ENCODE measurements at places on chromosomes 5 and 9. TPM values are rescaled to one million over a fixed set of nuclear protein-coding genes. Genes with fewer than 3 reads are reported as not detected.

TLE1 gene
- total RNA-seq = 17.1 TPM

CDH9 gene
- not detected for total RNA-seq

- DNase-seq = no peak
- H3K27me3 ChIP-seq = no peaks in the 10 kb centered on the region
- H3K27ac ChIP-seq = no peak overlapping the region
- peaks cover 39% of the 10 kb centered on the region for H3K4me1 ChIP-seq
Measured at GRCh38 chr5:170220191-170220590, 12.6 kb upstream of the C5orf58 start.

- no peak overlapping the region for H3K4me3 ChIP-seq
- no peaks in the 10 kb centered on the region for H3K4me1 ChIP-seq
- H3K27me3 ChIP-seq = no peaks in the 10 kb centered on the region
Measured at GRCh38 chr5:156798201-156798600, 51.9 kb upstream of the PPP1R2B start.

DNA sequence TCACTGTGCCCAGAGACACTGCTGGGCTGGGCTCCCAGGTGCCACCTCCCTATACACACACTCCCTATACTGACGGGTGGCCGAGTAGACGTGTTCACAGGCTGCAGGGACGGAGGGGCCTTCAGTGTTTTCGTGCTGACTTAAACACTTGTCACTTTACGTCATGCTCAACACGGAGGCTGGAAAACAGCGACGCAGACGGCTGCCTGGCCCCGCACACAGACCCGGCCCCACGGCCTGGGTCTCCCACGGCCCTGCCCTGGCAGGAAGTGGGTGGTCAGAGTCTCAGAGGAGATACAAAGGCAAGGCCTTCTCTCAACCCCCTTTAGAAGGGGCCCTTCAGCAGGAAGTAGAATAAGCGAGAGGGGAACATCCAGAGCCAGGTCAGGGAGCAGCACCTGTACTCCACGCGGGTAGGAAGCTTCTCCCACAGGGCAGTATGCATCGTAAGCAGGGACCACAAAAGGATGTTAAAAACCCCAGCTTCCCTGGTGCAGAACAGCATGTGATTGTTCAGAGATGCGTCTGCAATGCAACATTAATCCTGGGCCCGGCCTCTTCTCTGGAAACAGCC lies 11.9 kb upstream of the TBC1D9B start:
- no peak for DNase-seq
- H3K4me3 ChIP-seq = no peak overlapping the region
- H3K36me3 ChIP-seq = no peaks in the 10 kb centered on the region
- no peaks in the 10 kb centered on the region for H3K4me1 ChIP-seq
- H3K27ac ChIP-seq = no peak overlapping the region

CD274 gene
- 1.3 TPM for total RNA-seq

DNA sequence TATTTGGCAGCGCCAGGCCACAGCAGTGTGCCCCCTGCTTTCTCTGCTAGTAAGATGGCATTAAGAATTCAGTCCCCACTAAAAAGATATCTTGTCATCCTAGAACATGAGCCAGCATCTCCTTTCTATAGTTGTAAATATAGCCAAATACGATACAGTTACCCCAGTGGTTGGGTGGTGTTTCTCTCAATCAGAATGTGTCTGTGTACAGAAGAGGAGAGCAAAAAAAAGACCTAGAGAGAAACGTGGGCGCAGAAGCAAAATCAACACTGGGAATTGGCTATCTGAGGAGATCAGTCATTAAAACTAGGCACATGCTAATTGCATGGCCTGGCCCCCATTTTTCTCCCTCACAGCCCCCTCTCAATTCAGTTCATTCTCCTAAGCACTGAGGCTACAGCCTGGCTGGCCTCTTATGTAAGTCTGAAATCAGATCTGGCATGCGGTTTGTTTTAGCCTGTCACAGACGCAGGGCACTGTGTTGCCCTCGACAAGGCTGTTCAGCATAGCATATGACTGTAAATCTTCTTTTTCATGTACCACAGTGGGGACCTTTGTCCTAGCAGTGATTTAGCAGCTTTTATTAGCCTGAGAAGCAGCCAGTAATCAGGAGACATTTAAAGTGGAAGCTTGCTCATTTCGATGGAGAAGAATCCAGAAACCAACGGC lies 57.8 kb downstream of the RORB start:
- DNase-seq = no peak
- no peaks in the 10 kb centered on the region for H3K36me3 ChIP-seq
- no peaks in the 10 kb centered on the region for H3K4me1 ChIP-seq
- no peaks in the 10 kb centered on the region for H3K27me3 ChIP-seq
- H3K27ac ChIP-seq = no peak overlapping the region
- H3K4me3 ChIP-seq = no peak overlapping the region

DNA sequence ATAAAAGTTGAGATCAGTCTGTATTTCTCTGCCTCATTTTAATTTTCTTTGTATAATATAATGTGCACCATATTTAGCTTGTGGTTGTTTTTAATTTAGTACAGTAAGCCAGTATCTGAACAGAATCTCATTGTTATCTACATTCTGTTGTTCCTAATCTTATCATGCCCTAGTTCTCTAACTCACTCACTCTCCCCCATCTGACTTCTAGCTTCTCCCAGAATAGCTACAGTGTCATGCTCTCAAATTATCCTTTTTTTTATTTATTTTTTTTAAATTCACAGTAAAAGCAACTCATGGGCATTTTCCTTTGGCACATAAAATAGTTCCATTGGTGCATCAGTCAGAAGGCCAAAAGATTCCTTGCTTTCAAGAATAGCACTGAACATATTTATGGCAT lies 156.6 kb downstream of the TRPM3 start:
- no peaks in the 10 kb centered on the region for H3K36me3 ChIP-seq
- no peak overlapping the region for H3K4me3 ChIP-seq
- no peak for DNase-seq
- H3K27me3 ChIP-seq = no peaks in the 10 kb centered on the region
- H3K27ac ChIP-seq = no peak overlapping the region

GRCh38 chr5:24535646-24536045 lies 109.1 kb downstream of the CDH10 start:
- H3K27me3 ChIP-seq = no peaks in the 10 kb centered on the region
- no peaks in the 10 kb centered on the region for H3K4me1 ChIP-seq
- DNase-seq = no peak
- H3K27ac ChIP-seq = no peak overlapping the region
- H3K36me3 ChIP-seq = no peaks in the 10 kb centered on the region

GRCh38 chr5:159290741-159291140 lies 27.7 kb downstream of the UBLCP1 start:
- no peak overlapping the region for H3K27ac ChIP-seq
- H3K4me3 ChIP-seq = no peak overlapping the region
- H3K36me3 ChIP-seq = no peaks in the 10 kb centered on the region
- no peaks in the 10 kb centered on the region for H3K4me1 ChIP-seq

DNA sequence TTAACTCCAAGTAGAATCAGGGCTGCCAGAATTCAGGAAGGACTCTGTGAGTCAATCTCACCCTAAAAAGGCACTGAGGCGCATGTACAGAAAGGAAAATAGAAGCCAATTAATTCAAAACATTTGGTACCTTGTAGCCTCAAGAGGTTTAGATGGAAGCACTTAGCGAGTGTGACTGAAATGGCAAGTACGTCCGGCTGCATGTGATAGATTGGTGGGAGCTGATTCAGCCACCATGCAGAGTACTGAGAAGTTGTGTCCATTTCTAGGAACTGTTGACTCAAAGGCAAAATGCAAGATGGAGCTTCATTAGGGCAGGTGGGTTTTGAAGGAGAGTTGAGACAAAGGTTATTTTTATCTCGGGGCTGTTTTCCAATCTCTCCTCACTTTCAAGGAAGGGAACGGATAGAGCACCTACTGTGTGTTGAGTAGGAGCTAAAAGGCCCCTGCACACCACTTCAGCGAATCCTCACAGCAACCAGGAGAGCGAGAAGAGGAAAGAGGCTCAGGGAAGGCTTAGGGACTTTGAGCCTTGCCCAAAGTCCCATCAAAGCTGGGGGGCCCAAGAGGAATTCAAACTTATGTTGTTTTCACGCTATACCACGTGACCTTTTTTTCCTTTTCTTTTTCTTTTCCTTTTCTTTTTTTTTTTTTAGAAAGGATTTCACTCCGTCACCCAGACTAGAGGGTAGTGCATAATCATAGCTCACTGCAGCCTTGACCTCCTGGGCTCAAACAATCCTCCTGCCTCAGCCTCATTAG lies 34.6 kb upstream of the CPEB4 start:
- no peak overlapping the region for H3K4me3 ChIP-seq
- no peaks in the 10 kb centered on the region for H3K27me3 ChIP-seq
- H3K36me3 ChIP-seq = no peaks in the 10 kb centered on the region
- DNase-seq = no peak

DNA sequence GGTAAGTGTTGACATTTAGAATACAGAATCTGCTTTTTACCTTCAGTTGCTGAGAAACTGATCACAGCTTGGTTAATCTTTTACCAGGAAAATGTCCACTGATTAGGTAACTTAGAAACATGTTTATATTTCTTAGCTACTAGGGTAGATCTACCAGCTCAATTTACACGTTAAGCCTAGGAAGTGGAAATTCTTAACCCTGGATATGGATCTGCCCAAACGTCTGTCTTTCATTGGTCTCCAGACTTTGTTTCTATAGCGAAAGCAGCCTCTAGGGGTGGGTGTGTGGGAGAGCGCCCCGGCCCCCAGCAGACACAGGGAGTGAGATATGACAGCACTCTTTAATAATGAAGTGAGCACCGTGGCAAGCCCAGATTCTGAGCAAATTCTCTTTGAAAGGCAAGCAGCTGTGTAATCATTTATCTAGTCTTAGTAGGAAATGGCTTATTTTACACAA lies 141.6 kb upstream of the ZNF608 start:
- H3K36me3 ChIP-seq = no peaks in the 10 kb centered on the region
- DNase-seq = no peak
- peaks cover 11% of the 10 kb centered on the region for H3K4me1 ChIP-seq

GRCh38 chr5:92956886-92957285 lies 624.1 kb downstream of the NR2F1-AS1 start:
- DNase-seq = no peak
- H3K27me3 ChIP-seq = no peaks in the 10 kb centered on the region
- no peak overlapping the region for H3K4me3 ChIP-seq
- no peaks in the 10 kb centered on the region for H3K4me1 ChIP-seq
- H3K27ac ChIP-seq = no peak overlapping the region

PCDHB11 gene
- total RNA-seq = 0.49 TPM

GRCh38 chr5:60482301-60482700 lies 217.7 kb downstream of the DEPDC1B start:
- H3K4me1 ChIP-seq = peaks cover 4% of the 10 kb centered on the region
- DNase-seq = no peak
- H3K27me3 ChIP-seq = no peaks in the 10 kb centered on the region
- no peak overlapping the region for H3K4me3 ChIP-seq

DNA sequence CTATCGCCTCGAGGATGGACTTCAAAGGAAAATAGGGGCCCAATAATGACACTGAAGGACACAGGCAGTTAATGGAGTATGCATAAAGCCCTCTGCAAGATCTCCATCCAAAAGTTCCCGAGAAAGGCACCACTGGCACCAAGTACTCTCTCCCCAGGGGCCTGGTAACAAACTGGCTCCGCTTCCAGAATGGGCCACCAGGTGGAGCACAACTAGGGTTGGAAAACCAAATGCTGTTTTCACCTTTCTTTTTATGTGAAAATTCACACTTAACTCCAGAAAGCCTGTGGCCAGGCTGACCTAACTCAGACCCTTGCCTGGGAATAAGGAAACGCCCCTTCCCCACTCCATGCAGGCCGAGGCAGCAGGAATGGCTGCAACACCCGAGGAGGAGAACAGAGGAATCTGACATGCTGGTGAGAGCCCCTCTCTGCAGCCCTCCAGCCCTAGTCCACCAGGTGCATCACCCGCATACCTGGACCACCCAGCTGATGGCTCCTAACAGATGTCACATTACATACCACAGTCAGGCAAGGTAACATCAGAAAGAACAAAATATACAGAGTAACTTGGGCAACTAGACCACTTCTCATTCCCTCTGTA lies 42.8 kb downstream of the CAMSAP1 start:
- no peaks in the 10 kb centered on the region for H3K27me3 ChIP-seq
- H3K4me1 ChIP-seq = no peaks in the 10 kb centered on the region
- H3K27ac ChIP-seq = no peak overlapping the region
- no peak for DNase-seq

- peaks cover 3% of the 10 kb centered on the region for H3K4me1 ChIP-seq
- H3K4me3 ChIP-seq = no peak overlapping the region
- no peak overlapping the region for H3K27ac ChIP-seq
- no peaks in the 10 kb centered on the region for H3K27me3 ChIP-seq
- no peaks in the 10 kb centered on the region for H3K36me3 ChIP-seq
Measured at GRCh38 chr9:134181648-134182034, 17.3 kb upstream of the RNU6ATAC start.

FOCAD gene
- total RNA-seq = 34.9 TPM

GRCh38 chr9:123175854-123176629 lies 92.3 kb downstream of the STRBP start:
- H3K36me3 ChIP-seq = no peaks in the 10 kb centered on the region
- no peak for DNase-seq
- H3K4me1 ChIP-seq = no peaks in the 10 kb centered on the region
- H3K27me3 ChIP-seq = no peaks in the 10 kb centered on the region
- H3K4me3 ChIP-seq = peak overlapping the region; percentile 10
- H3K27ac ChIP-seq = no peak overlapping the region

WDR31 gene
- total RNA-seq = 1.9 TPM

DNA sequence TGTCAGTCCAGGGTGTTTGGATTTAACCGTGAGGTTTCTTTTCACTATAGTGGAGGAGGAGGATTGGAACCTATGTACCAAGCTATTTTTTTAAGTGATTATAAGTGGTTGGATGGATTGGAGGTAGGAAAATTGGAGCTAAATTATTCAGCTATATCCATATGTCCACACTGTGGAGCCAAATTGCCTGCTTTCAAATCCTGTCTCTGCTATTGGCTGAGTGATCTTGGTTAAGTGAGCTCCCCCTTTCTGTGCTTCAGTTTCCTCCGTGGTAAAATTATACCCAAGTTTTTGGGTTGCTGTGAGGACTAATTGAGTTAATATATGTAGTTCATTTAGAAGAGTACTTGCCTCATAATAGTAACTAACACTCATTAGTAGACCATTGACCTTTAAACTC lies 2.5 kb downstream of the CENPP start:
- H3K27ac ChIP-seq = no peak overlapping the region
- no peak for DNase-seq
- no peak overlapping the region for H3K4me3 ChIP-seq

FAM114A2 gene
- total RNA-seq = 22.1 TPM

GRCh38 chr5:151541571-151541970 lies 49.6 kb downstream of the FAT2 start:
- no peak overlapping the region for H3K4me3 ChIP-seq
- DNase-seq = no peak
- no peak overlapping the region for H3K27ac ChIP-seq
- H3K27me3 ChIP-seq = no peaks in the 10 kb centered on the region
- peaks cover 100% of the 10 kb centered on the region for H3K36me3 ChIP-seq
